Amniotic stem cell (primary cell): ENCODE measurements at places on chromosomes 3 and 15.

- DNase-seq, result no peak
Observed at GRCh38 chr3:160739079-160739478, 17.0 kb upstream of the PPM1L start.

DNA sequence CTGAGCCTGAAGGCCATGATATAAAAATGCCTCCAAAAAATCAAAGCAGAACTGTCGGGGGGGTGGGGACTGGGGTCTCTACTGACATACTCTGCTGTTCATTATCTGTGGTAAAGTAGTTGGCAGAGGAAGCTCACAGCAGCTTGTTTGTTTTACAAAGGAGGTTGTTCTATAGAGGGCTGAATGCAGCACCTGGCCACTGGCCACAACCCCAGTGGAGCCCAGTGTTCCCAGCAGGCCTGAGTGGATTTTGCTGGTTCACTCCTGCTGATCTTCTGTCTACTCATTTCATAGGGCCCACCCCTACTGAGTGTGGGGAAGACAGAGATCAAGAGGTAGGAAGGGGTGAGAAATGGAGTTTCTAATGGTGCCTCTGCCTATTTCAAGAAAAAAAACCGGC lies 125.5 kb downstream of the DIPK2A start:
- DNase-seq, result no peak

GRCh38 chr3:55756976-55757375 lies 269.9 kb upstream of the WNT5A start:
- DNase-seq, result no peak

- DNase-seq, result no peak
Observed at GRCh38 chr3:120396469-120396868, 47.3 kb upstream of the LRRC58 start.

GRCh38 chr3:152720951-152721718 lies 113.8 kb upstream of the P2RY1 start:
- DNase-seq, result no peak

- DNase-seq, result no peak
Observed at GRCh38 chr3:168003911-168004310, 91.8 kb downstream of the GOLIM4 start.

DNA sequence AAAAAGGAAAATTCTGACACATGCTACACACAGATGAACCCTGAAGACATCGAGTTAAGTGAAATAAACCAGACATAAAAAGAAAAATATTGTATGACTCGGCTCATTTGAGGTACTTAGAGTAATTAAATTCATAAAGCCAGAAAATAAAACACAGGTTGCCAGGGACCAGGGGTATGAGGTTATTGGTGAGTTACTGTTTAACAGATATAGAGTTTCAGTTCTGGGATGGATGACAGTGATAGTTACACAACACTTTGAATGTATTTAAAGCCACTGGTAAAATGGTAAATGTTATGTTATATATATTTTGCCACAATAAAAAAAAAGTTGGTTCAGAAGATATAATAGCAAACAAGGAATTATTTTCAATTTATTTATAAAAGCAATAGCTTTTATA lies 436.1 kb upstream of the WNT5A start:
- no peak for DNase-seq

- DNase-seq, result no peak
Observed at GRCh38 chr3:56960234-56960917, 100.1 kb upstream of the SPATA12 start.

GRCh38 chr3:195549931-195550519 lies 6.9 kb upstream of the PPP1R2 start:
- DNase-seq, result no peak

DNA sequence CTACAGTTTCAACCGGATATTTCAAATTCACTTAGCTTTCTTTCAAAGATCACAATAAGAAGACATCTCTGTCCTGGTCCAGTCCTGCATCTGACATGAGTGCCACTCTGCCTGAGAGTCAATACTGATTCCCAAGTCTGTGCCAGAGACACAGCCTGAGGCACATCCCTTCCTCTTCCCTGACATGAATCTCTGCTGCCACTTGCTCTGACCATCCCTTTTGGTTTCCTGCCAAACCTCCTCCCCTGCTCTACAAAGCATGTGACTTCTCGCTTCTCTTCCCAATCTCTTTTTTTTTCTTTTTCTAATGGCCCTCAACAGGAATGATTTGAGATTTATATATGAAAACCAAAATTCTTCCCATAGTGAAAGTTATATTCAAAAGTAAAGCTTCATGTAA lies 117.9 kb downstream of the MECOM start:
- no peak for DNase-seq

GRCh38 chr15:60204131-60204885 lies 193.5 kb downstream of the ANXA2 start:
- DNase-seq, result no peak

DNA sequence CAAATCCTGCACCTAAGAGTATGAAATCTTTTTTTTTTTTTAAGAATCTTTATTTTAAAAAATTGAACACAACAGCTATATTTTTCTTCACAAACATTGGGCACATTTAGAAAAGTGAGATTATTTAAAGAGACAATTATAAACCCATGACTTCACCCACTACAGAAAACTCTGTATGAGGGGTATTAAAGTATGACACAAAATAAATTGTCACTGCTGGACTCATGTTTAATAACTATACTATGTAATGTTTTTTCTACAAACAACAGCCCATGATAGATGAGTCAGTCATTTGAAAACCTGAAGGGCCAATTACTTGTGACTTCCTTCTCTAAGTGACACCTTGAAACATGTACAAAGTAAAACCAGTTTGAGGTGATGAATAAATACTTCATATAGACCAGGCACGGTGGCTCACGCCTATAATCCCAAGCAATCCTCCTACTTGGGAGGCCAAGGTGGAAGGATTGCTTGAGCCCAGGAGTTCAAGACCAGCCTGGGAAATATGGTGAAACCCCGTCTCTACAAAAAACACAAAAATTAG lies 36.0 kb downstream of the AQR start:
- DNase-seq, result no peak

GRCh38 chr3:63967675-63968611 lies 55.4 kb downstream of the PSMD6 start:
- no peak for DNase-seq

- no peak for DNase-seq
Observed at GRCh38 chr3:73074781-73075180, 13.3 kb downstream of the EBLN2 start.

DNA sequence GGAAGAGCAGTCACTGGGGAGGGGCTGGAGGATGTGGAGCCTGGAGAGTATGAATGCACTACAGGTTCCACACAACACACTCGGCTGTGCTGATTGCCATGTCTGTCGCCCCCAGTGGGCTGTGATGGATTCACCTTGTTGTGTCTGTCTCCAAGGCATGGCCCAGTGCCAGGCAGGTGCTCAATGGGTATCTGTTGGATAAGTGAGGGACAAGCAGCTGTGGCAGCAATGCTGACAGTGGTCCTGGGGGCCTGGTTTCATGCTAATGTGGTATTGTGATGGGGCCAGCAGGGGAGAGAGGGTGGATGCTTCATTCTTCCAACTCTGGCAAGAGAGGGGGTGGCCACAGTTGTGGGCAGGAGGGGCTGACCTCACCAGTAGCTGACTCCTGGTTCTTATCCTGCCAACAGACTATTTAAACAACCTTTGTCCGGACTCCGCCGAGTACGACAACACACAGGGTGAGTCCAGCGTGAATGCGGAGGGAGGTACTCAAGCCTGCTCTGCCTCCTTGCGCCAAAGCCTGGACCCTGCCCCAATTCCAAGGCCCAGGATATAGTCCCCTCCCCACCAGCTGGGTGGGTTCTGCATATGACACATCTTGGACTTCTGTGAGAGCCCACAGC lies 47.3 kb upstream of the NR2C2 start:
- DNase-seq, result no peak

DNA sequence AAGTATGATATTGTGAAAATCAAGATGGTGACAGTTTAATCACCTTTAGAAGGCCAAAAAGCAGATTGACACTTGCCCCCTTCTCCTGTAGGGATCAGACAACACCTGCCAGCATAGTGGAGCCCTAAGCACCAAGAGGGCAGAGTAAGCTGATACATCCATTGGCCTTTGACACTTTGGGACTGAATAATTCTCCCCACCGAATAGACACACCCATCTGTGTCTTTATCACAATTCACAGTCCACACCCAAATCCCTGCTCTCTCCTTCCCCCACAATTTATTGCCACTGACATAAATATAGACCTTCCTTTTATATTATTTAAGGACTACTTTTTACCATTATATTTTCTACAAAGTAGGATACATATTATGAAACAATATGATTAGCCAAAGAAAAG lies 3.1 kb upstream of the WDR49 start:
- no peak for DNase-seq

GRCh38 chr3:188253800-188254452 lies 100.0 kb downstream of the LPP start:
- DNase-seq, result no peak

GRCh38 chr15:36978126-36978525 lies 122.2 kb downstream of the MEIS2 start:
- DNase-seq, result no peak

GRCh38 chr15:33153548-33153947 lies 41.0 kb downstream of the FMN1 start:
- DNase-seq, result no peak

- no peak for DNase-seq
Observed at GRCh38 chr15:51331141-51331540, 7.3 kb downstream of the CYP19A1 start.

GRCh38 chr15:67542420-67543347 lies at the start of gene MAP2K5:
MAP2K5 (plus strand) TSS chr15:67542703; CDS start chr15:67543336, 633 bp downstream.
- peak; percentile 25 for DNase-seq

DNA sequence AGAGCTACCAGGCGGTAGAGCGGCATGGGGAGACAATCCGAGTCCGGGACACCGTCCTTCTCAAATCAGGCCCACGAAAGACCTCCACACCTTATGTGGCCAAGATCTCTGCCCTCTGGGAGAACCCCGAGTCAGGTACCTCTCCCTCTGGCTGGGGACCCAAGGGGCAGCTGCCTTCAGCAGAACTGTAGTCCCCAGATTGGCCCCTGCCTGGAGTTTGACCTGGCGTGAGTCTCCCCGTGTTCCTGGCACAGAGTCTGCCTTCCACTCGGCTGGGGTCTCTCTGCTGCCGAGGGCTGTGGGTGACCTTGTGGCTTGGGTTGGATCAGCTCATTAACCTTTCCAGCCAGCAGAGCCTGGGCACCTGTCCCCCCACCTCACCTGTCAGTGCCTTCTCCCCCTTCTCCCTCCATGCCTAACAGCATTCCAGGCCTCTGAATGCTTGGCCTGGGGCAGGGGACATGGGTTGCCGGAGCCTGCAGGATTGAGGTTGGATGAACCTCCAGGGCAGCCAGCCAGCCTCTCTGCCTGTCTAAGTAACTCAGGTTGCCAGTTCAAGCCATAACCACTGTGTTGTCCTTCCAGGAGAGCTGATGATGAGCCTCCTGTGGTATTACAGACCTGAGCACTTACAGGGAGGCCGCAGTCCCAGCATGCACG lies 6.8 kb upstream of the CHST14 start:
- no peak for DNase-seq

GRCh38 chr3:122392868-122393844 lies 9.2 kb downstream of the FAM162A start:
- peak; percentile 19 for DNase-seq

DNA sequence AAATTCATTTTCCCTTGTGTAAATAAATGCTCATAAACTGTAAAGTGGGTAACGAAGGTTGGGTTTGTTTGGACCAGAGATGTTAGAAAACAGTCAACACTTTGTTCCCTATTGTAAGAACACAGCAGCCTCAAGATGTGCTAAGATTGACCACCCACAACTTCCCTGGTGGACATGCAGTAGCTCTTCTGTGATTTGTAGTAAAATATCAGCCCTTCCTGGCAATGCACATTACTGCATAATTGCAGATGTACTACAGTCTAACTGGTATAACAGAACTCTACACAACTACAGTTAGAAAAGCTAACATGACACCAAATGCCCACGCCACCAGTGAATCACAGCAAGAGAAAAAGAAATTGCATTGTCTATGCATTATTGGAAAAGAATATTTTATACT lies 129.4 kb downstream of the FGF12 start:
- DNase-seq, result no peak

DNA sequence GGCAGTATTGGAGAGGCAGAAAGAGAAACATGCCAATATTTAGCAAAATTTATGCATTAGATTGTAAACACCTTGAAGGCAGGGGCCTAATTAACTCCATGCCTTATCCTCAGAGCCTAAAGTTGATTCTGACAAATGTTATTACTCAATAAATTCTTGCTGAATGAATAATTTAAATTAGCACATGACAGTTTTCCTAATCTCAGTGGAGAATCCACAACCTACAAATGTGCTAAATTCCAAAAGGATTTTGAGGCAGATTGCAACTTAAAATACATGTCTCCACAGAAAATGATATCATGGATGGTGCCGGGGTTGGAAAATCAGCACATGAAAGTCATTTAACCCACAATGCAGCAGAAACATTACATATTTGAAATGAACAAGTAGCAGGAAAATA lies 41.1 kb upstream of the NANOGP8 start:
- DNase-seq, result no peak

DNA sequence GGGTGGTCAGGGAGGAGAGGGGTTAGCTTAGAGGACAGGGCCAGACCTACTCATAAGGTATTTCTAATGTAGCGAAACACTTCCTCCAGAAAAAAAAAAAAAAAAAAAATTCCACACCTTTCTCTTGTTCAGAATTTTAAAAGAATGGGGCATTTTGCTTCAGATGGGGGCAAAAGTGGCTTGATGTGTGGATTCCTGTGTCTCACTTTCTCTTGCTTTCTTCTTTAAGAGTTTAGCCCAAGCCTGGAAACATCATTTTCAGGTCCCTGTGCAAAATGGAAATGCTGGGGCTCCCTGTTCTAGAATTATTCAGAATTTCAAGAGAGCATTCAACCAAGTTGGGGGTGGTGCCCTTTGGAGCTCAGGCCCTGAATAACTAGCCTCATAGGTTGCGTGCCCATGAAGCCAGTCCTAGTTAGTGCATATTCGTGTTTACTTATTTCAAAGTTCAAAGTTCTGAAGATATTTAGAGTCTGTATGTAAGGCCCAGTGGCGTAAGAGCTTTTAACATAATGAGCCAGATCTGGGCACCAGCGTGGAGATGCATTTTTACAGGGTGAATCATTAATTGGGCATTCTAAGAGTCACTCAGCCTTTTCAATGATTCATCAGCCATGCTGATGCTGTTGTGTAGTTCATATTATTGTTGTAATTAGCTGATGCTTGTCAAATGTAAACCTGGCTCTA lies 104.5 kb downstream of the RPLP1 start:
- peak; percentile 92 for DNase-seq

DNA sequence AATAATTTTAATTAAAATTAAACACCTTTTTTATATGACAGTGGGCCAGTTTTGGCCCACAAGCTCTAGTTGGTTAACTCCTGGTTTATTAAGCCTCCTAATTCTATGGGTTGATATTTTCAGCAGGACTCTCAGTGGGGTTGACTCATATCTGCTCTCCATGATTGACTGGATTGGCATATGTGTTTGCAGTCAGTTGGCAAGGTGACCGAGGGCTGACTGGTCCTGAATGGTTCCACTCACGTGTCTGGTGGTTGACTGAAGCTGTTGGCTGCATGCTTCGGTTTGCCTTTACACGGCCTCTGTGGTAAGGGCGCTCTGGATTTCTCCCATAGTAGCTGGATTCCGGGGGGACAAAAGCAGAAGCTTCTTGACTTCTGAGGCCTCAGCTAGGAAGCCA lies 65.3 kb upstream of the ZNF280D start:
- no peak for DNase-seq

GRCh38 chr15:101479851-101480612 lies 9.5 kb downstream of the PCSK6 start:
- no peak for DNase-seq

- no peak for DNase-seq
Observed at GRCh38 chr15:84721371-84721770, 5.4 kb upstream of the SEC11A start.

- no peak for DNase-seq
Observed at GRCh38 chr3:144900366-144900765, 928.7 kb downstream of the DIPK2A start.
